ENCODE measurements at places on chromosomes 4 and X.

GRCh38 chr4:107561481-107561880, 158.6 kb downstream of the PAPSS1 start:
- DNase-seq: no peak

- DNase-seq: no peak
Measured at GRCh38 chr4:25213347-25213979, 20.4 kb upstream of the PI4K2B start.

DNA sequence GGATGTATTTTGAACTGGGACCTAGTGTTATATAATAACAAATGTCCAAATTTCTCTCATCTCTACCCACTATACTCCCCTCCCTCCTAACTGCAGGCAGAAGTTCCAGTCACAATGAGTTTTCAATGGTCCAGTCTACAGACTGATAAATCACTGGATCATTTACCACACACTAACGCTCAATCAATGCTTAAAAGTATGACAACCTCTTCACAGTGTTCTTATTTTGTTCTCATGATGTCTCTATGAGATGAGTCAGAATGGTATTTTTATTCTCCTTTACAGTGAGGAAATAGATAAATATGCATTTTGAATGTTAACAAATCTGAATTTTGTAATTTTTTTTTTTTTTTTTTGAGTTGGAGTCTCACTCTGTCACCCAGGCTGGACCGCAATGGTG, 83.7 kb upstream of the ETNPPL start:
- no peak for DNase-seq

DNA sequence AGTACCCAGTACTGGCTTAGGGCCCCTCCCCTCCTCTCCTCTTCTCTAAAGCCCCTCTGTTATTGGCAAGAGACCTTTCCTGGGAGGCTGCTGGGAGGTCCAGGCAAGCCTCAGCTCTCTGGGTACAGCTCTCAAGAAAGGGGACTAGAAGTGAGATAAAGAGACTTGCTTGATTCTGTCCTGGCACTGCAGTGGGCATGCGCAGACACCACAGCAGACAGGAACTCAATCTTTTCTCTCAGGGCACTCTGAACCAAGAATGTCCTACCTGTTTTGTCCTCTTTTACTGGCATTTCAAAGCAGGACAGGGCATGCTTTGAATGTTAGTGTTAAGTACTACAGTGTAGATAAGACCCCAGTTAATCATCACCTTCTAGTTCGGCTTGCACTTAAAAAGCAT, 74.9 kb downstream of the NYX start:
- no peak for DNase-seq

DNA sequence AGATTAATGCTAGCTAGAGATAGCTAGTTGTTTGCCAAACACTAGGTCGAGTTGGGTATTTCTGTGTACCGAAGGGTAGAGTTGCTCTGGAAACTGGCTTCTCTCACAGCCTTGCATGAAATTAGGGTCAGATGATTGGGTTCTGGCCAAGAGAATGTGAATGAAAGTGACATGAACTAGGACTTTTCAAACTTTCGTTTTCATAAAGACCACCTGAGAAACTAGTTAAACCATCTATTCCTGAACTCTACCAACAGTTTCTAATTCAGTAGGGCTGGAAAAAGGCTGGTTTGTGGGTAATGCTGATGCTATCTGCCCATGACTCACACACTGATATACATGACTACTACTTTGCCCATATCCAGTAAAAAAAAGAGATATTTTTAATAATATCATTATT, 157.6 kb downstream of the GASK1B start:
- DNase-seq: no peak

GRCh38 chr4:16082041-16082425, 1.8 kb downstream of the PROM1 start:
- DNase-seq: peak; percentile 47

GRCh38 chrX:139647597-139647996, 60.4 kb downstream of the MCF2 start:
- DNase-seq: no peak

- DNase-seq: no peak
Measured at GRCh38 chrX:155434906-155435743, 23.3 kb downstream of the F8A3 start.

DNA sequence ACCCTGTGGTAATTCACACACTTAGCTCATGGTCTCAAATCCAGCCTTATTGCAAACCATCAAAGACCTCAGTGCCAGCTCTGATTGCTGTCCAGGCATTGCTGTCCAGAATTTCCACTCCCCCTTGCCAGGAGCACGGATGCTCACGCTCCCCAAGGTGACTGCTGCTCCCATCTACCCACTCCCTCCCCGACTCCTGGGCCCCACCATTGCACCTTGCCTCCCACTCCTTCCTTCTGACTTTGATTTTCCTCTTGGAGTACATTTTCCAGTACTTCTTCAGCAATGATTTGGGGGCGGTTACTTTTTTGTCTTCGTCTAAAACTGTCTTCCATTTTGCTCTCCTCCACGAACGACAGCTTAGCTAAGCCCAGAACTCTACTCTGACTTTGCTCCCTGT, 11.5 kb downstream of the ZFYVE28 start:
- DNase-seq: no peak

- DNase-seq: peak; percentile 86
Measured at GRCh38 chr4:48016141-48017107, at the start of the genes CNGA1 and NIPAL1. Gene CNGA1 (minus strand): TSS chr4:48016681. CDS start chr4:47952689, 63,992 bp downstream. Gene NIPAL1 (plus strand): TSS chr4:48016772. CDS start chr4:48016840, 68 bp downstream.

DNA sequence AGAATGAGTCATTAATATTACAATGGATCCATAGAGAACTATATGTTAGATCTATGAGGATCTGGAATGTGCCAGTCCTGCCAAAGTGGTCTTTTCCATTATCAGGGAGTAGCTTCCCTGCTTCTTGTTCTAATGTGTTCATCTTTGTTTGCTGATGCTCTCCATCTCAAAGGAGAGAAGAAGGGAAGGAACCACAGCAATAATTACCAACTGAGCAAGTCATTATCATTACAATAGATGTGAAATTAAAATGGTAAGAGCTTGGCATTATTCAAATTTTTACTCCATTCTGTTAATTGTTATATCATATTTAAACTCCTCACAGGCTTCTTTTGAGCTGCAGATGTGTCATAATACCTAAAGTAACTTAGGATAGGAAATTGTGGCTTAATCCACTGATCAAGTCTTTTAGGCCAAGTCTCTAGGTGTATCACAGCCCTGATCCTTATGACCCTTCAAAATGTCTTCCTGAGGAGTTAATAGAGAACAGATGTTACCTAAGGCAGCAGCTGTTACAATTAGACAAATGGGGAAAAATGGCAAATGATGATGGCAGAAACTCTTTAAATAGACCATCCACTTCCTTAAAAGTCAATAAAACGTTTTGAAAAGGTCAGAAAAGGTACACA, 1492.7 kb upstream of the IGFBP7 start:
- peak; percentile 44 for DNase-seq

- DNase-seq: no peak
Measured at GRCh38 chr4:129971419-129971818, 875.5 kb downstream of the C4orf33 start.

DNA sequence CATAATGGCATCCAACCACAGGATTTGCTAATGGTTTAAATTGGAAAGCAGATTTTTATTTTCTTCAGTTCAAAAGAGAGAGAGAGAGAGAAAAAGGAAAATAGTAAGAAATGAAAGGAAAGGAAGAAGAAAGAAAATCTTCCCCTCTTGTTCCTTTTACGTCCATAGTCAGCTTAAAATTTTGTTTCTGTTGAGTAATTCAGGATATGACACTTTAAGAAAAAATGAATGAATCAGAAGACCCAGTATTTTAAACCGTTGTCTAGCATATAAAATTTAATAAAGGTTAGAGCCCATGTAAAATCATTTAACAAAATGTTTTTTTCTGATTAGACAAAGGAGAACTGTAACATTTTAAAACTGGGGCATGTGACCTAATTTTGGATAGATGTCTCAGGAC, 391.8 kb upstream of the EPHA5 start:
- DNase-seq: no peak

GRCh38 chrX:56029188-56029587, 203.0 kb upstream of the KLF8 start:
- no peak for DNase-seq

- DNase-seq: no peak
Measured at GRCh38 chr4:184439856-184440594, 34.3 kb downstream of the IRF2 start.

- DNase-seq: no peak
Measured at GRCh38 chrX:96909291-96909690, 25.6 kb downstream of the RPA4 start.

- DNase-seq: no peak
Measured at GRCh38 chrX:104288961-104289360, 34.2 kb upstream of the ESX1 start.

GRCh38 chr4:94339779-94340178, 2.9 kb downstream of the HPGDS start:
- DNase-seq: no peak

DNA sequence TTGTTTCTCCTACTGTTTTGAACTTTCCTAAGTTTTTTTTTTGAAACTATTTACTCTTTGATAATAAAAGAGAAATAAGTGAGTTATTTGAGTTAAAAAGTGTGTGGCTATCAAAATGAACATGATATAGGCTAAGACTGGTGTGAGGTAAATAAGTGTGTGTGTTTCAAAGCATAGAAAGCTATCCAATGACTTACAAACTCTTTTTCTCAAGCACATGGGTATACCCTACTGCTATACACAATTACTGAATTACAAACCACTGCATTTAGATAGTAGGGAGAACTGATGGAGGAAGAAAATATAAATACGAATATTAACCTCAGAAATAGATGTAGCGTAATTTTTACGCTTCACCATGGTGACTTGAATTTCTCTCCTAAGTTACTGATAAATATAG, 305.8 kb upstream of the ANXA10 start:
- DNase-seq: no peak

DNA sequence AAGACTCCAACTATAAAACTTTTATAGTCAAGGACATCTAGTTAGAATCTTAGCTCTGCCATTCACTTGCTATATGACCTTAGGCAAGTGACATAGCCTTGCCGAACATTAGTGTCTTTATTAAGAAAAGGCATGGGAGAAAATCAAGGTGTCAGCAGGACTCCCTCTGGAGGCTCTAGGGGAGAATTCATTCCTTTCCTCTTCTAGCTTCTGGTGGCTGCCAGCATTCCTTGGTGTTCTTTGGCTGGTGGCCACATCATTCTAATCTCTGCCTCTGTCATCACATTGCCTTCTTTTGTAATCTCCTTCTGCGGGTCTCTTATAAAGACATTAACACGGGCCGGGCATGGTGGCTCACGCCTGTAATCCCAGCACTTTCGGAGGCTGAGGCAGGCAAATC, 99.8 kb downstream of the PPP1R2C start:
- peak; percentile 56 for DNase-seq

DNA sequence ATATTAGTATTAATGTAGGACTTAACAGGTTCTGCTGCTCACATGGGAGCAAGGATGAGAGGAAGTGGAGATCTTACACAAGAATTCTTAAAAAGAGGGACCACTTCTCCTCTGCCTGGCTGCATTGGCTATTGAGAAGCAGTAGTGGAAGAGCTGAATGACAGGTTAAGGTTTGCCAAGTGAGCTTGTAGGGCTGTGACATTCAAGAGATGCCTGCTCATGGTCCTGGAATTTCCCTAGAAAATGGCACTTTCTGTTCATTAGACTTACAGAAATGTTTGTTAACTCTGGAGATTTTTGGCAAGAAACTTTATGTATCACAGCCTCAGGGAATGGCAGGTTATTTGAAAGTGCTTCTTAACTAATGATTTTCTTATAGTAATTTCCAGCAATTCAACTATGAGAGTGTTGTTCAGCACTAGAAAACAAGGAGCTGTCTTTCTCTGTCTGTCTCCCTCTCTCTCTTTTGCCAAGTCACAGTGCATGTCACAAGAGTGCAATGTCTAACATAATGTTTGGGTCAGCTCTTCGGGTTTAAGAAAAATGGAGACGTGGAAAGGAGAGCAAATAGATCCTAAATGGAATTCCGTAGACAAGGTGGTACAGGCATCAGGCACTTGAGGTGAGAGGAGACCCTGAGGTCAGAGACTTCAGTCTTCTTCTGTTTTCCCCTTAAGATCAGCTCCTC, 8.3 kb upstream of the NAP1L5 start:
- no peak for DNase-seq

DNA sequence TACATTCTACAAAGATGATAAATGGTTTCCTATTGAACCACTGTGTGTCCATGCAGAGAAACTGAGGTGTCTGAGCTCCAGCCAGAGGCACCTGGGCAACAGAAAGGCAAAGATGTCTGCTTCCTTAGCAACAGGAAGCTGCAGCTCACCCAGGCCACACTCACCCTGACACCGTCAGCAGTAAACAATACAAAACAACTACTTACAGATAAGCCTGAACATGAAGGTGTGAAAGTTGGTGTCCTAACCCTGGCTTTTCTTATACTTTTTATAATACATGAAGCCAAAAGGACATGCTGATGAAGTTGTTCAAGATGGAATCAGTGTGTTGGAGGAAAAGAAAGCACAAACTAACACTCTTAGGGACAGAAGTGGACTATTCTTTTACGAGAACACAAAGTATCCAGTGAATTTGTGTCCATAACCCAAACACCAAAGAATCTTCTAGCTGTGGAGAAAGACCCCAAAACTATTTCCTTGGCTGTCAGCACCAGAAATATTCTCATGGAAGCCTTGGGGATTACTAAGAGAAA, 117.3 kb downstream of the SYNPO2 start:
- DNase-seq: no peak

- DNase-seq: no peak
Measured at GRCh38 chr4:52212702-52213101, 161.6 kb downstream of the SPATA18 start.

- DNase-seq: no peak
Measured at GRCh38 chrX:7092543-7092942, 55.0 kb upstream of the STS start.

DNA sequence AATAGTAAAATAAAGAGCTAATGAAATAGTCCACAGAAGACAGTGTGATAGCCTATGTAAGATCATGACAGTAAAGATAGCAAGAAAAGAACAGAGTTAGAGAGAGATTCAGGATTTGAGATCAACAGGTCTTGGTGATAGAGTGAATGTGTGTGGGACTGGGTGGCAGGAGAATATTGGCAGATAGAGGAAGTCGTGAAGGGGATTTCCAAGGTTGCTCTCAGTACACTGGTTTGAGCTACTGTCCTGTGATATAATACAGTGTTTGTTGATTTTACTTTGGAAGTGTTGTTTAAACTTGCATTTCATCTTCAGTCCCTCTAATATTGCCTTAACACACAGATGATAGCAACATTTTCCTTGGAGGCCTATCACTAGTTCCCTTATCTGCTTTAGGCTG, 44.1 kb downstream of the DTHD1 start:
- no peak for DNase-seq

- DNase-seq: no peak
Measured at GRCh38 chr4:16881151-16881884, 17.1 kb downstream of the LDB2 start.

- no peak for DNase-seq
Measured at GRCh38 chrX:42837101-42837726, 59.3 kb upstream of the PPP1R2C start.

DNA sequence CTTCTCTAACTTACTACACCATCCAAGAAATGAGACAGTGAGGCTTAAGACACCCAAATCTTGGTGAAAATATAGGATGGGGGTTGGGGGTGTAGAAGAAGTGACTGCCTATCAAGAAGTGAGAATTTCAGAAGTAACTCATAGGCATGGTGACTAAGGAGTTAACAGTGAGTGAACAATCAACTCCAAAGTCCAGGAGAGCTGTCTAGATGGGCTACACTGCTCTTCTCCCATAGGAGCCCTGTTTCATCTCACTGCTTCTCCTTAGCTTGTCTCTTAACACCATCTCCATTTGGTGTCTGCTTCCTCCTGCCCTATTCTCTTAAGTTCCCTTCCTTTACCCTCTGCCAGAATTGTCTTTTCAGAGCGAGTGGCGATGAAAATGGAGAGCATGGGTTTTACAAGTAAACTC, 22.7 kb downstream of the FABP2 start:
- no peak for DNase-seq
